ENCODE measurements at places on chromosomes 3 and 15. TPM values are rescaled to one million over a fixed set of nuclear protein-coding genes. Genes with fewer than 3 reads are reported as not detected.

The GAP43 gene
- 0.74 TPM for total RNA-seq

The ALDH1A2 gene
- 65.0 TPM for total RNA-seq

The FGD5 gene
- total RNA-seq, result 15.8 TPM

The RARB gene
- 4.4 TPM for total RNA-seq

The CCDC39 gene
- 3.0 TPM for total RNA-seq

The TMEM158 gene
- 20.8 TPM for total RNA-seq

The SERF2 gene
- 1,595 TPM for total RNA-seq

The SLC25A26 gene
- 24.4 TPM for total RNA-seq

The UBA7 gene
- total RNA-seq, result 50.5 TPM

The AMOTL2 gene
- total RNA-seq, result 92.8 TPM

The ENTPD3 gene
- 11.0 TPM for total RNA-seq

The RAB8B gene
- 18.5 TPM for total RNA-seq

The ZIC1 gene
- not detected for total RNA-seq

The GALK2 gene
- 28.5 TPM for total RNA-seq

The MOBP gene
- total RNA-seq, result 2.4 TPM

The CLDN1 gene
- 8.8 TPM for total RNA-seq

The EFCAB12 gene
- total RNA-seq, result 6.2 TPM

The CPA3 gene
- 8.1 TPM for total RNA-seq

The CPOX gene
- total RNA-seq, result 25.6 TPM

The CCR2 gene
- total RNA-seq, result 6.5 TPM

The CCR5 gene
- 0.68 TPM for total RNA-seq

The TMC3 gene
- total RNA-seq, result 0.14 TPM

The STIMATE gene
- total RNA-seq, result 7.2 TPM

The GPR176 gene
- total RNA-seq, result 28.3 TPM

The GADL1 gene
- total RNA-seq, result not detected

All from prostate gland (tissue), 2 donors.